ENCODE measurements at places on chromosomes 7 and 10. TPM values are rescaled to one million over a fixed set of nuclear protein-coding genes. Genes with fewer than 3 reads are reported as not detected.

DNA sequence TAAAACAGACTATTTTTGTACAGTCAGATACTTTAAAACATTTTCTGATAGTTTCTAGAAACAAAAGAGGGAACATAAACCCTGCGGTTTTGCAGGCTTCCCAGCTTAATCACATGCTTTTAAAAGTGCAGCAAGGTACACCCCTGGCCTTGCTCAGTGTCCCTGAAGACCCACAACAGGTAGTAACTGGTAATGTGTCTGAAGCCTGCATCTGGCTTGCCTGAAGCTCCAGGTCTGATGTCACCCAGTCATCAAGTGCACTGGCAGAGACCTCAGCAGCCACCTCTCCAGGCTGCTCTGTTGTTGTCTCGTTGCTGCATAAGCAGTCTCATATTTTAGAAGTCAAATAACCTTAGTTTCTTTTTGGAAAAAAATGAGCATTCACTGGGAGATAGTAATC, 376.1 kb upstream of the MTPN start:
- no peak for DNase-seq

- DNase-seq: no peak
Measured at GRCh38 chr7:134949171-134949570, 37.1 kb upstream of the AGBL3 start.

DNA sequence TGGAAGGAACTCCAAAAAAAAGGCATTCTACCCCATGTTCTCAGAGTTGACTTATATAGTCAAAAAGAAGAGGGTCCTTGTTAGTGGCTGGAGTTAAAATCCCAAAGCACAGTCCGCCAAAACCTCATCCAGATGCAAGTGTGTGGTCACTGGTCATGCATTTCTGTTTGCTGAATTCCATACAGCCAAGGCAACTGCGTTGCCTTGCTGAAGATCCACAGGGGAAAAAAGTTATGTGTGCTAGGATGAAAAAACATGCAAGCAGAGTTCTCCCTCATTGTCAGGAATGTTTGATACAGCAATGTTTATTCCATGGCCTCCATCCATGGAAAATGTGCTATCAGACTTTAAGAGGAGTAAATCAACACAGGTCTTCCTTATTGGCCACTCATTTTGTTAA, 213.1 kb downstream of the CREB5 start:
- DNase-seq: no peak

GRCh38 chr7:118202061-118202460, 18.1 kb downstream of the LSM8 start:
- DNase-seq: no peak

The CLCN1 gene
- polyA plus RNA-seq: 0.11 TPM

The SLC16A9 gene
- polyA plus RNA-seq: 32.7 TPM

The AOAH gene
- 3.4 TPM for polyA plus RNA-seq

Measured in left renal pelvis (tissue), 4 donors.